Naive thymus-derived CD4-positive, alpha-beta T cell (primary cell): ENCODE measurements at places on chromosomes 7 and 10. TPM values are rescaled to one million over a fixed set of nuclear protein-coding genes. Genes with fewer than 3 reads are reported as not detected.

DNA sequence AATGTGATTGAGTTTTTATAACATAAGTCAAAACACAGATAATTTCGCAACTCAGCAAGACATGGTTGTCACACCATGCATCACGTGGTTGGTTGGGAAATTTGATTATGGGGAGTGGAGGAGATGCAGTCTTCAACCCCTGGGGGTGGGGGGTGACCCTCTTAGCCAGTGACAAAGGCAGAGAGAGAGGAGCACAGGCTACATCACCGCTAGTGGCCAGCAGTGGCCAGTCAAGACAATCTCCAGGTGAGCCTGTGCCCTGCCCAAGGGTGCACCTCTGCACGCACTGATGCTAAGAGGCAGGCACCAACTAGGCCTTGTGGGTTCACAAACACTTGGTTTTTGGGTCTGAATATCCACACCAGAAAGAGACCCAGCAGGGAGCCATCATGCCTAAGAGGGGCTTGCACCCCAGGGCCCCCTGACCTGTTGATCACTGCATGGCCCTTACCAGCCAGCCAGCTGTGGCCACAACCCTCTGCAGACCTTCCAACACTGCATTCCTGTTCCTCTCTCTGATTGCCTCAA, 244.4 kb downstream of the FANK1 start:
- no peak for DNase-seq

- no peak for DNase-seq
Measured at GRCh38 chr10:99659868-99660366, 608 bp downstream of the ENTPD7 start.

DNA sequence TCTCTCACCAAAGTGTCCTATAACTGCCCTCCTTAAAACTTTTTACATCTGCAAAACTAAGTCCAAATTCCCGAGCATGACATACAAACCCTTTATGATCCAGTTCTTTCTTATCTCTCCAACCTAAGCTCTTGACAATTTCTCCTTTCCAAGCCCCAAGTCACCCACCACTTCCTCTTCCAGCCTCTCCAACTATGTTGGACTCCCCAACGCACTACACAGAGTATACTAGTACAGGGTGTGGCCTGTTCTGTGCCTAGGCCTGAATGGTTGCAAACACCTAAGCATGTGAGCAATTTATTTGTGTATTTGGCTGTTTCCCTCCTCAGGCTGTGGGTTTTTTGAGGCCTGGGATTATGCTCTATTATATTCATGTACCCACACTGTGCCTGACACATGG, 101.2 kb upstream of the APBB1IP start:
- DNase-seq = no peak

GRCh38 chr10:29823553-29824080, 188.8 kb upstream of the SVIL start:
- no peak for DNase-seq

GRCh38 chr10:24929904-24930303, 22.5 kb downstream of the PRTFDC1 start:
- DNase-seq = no peak

- peak; percentile 49 for DNase-seq
Measured at GRCh38 chr10:60731134-60731885, 47.0 kb upstream of the CDK1 start.

GRCh38 chr10:6748029-6748428, 168.0 kb upstream of the PRKCQ start:
- no peak for DNase-seq

GRCh38 chr7:4531236-4531635, 150.9 kb upstream of the FOXK1 start:
- DNase-seq = no peak

DNA sequence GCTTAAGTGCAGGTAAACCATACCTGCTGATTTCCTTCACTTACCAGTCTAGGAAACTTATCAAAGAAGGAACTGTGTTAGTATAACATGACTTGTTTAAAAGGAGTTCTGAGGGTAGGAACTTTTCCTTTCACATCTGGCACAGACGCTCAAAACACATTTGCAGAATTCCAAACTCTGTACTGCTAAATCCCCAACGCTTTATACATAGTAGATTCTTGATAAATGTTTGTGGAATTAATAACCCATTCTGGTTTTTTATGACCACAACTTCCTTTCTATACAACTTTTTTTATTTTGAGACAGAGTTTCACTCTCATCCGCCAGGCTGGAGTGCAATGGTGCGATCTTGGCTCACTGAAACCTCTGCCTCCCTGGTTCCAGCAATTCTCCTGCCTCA, 7.7 kb upstream of the TRUB1 start:
- DNase-seq = no peak

DNA sequence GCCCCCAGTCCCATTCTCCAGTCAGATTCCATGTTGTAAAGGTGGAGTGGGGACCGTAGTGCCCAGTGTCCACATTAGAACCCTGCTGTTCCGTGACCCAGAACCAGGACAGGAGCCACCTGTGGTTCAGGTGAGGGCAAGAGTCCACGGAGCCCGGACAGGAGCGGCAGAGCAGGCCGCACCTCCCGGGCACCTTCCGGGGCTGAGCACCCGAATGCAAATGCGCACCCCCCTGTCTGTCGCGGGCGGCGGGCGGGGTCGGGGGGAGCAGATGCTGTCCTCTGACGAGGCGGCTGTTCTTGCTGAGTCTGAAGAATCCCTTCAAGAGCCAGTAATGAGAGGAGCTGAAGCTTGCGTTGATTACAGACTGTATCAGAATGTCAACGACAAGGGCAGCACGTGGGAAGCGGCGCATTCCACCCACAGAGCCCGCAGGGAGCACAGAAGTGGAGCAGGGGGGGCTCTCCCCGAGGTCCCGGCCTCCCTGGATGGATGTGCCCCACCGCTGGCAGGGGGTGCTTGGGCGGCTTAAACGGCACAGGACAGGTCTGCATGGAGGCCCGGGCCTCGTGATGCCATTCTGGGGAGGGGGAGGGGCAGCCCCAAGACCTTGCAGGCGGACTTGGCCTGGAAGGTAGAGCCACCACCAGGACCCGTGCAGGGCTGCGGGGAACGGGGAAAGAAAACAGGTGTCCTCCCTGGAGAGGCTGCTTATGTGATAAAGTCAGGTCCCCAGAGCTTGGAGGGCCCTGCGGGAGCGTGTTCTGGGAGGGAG, 407.5 kb upstream of the RNF32 start:
- DNase-seq = no peak

- no peak for DNase-seq
Measured at GRCh38 chr7:70654979-70655378, 477.0 kb upstream of the GALNT17 start.

- DNase-seq = no peak
Measured at GRCh38 chr10:31769564-31769963, 159.1 kb downstream of the ARHGAP12 start.

GRCh38 chr7:158446281-158446680, 141.3 kb downstream of the PTPRN2 start:
- no peak for DNase-seq

DNA sequence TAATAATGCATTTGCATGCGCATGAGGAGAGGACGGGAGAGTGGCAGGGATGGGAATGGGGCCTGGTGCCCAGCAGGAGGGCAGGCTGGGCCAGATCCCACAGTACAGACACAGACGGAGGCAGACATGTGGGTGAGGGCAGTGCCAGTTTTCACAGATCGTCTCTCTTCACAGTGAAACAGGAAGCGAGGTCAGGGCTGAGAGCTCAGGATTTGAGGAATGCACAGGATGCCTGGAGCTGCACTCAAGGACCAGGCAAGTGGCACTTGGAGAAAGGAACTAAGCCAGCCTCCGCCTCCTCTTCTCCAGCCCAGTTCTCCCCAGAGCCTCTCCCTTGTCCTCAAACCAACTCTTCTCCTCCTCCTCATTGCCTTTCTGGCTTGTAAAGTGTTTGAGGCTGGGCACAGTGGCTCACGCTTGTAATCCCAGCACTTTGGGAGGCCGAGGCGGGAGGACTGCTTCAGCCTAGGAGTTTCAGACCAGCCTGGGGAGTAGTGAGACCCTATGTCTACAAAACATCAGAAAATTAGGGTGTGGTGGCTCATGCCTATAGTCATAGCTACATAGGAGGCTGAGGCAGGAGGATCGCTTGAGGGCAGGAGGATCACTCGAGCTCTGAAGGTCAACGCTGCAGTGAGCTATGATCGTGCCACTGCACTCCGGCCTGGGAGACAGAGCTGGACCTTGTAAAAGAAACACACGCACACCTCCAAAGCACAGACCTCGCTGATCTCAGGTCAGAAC, 115.2 kb downstream of the HIP1 start:
- DNase-seq = no peak

DNA sequence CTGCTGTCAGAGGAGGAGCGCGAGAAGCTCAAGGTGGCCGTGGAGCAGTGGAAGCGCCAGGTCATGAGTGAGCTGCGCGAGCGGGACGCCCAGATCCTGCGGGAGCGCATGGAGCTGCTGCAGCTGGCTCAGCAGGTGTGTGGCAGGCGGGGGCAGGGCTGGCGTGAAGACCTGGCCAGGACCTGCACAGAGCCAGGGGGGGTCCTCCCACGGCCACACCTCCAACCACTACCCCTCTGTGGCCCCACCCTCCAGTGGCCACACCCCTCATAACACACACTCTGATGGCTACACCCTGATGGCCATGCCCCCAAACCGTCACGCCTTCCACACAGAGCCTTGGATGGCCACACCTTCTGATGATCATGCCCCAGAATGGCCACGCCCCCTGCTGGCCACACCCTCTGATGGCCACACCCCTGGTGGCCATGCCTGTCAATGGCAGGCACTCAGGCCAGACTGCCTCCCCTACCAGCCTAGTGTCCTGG, 23.4 kb upstream of the DPYSL4 start:
- DNase-seq = peak; percentile 25

DNA sequence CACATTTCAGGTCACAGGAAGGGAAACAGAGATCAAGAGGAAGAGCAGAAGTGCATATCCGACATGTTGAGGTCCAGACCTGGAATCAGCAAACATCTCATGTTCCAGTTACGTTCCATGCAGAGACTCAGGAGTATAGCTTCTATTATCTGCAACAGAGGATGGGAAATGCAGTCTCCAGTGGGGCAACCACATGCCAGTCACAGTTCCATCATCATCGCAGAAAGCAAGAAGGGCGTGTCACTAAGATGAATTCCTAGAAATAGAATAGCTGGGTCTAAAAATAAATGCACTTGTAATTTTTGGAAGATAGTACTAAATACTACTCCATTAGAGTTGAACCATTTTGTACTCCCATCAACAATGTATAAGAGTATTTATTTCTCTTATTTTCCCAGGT, 133.2 kb upstream of the MDFIC start:
- no peak for DNase-seq

- DNase-seq = no peak
Measured at GRCh38 chr10:27626890-27627289, 118.7 kb downstream of the MKX start.

GRCh38 chr10:68647672-68648341, 73.2 kb upstream of the CCAR1 start:
- no peak for DNase-seq

- DNase-seq = no peak
Measured at GRCh38 chr7:93821463-93821862, 69.1 kb downstream of the TFPI2 start.

DNA sequence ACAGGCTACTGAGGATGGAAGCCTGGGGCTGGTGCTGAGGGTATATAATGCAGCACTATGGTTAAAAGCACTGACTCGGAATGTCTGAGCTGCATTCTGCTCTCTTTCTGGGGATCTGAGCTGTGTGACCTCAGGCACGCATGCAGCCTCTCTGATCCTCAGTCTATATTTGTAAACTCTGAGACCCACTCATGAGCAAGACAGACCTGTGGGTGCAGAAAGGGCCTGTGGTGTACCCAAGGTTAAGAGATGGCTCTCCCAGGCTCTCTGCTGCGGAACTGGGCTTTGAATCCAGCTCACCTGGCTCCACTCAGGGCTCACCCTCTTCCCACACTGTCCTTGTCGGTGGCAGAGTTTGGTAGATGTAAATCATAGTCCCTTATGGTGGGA, 89.9 kb downstream of the CHST15 start:
- DNase-seq = no peak

The TBXAS1 gene
- 4.4 and 7.4 TPM in 2 replicates for total RNA-seq

The RAB19 gene
- 1.8 TPM for total RNA-seq

The CUZD1 gene
- 3.4 TPM for total RNA-seq

The MYL10 gene
- total RNA-seq = not detected

The CCDC172 gene
- total RNA-seq = not detected in 2 replicates

The HOXA4 gene
- not detected for total RNA-seq

The CTAGE6 gene
- total RNA-seq = 1.8 and 3.0 TPM in 2 replicates

The ATP6V1F gene
- 78.4 TPM for total RNA-seq

The ZC3HAV1L gene
- total RNA-seq = 26.7 and 26.8 TPM in 2 replicates

The STEAP4 gene
- total RNA-seq = not detected

The GRM3 gene
- total RNA-seq = not detected in 2 replicates
